ENCODE measurements at places on chromosomes 4 and X. TPM values are rescaled to one million over a fixed set of nuclear protein-coding genes. Genes with fewer than 3 reads are reported as not detected.

DNA sequence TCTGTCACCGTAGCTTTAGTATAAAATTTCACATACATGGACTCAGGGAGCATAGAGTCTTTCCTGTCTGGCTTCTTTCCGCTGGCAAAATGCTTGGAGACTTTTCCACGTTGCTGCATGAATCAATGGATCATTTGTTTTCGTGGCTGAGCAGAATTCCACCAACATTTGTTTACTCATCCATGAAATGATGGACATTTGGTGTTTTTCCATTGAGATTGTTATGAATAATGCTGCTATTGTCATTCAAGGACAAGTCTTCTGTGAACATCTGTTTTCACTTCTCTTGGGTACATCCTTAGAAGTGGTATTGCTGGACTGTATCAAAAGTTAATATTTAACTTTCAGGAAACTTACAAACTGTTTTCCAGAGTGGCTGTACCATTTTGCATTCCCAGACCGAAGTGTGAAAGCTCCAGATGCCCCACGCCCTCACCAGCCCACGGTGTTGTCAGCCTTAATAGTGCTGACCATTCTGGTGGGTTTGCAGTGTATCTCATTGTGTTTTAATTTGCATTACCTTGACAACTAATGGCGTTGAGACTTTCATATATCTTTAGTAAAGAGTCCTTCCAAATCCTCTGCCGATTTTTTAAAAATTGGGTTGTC is 5.8 kb upstream of the TMEM271 start:
- DNase-seq = no peak

GRCh38 chr4:5009796-5010195 is 9.5 kb downstream of the CYTL1 start:
- DNase-seq = no peak

DNA sequence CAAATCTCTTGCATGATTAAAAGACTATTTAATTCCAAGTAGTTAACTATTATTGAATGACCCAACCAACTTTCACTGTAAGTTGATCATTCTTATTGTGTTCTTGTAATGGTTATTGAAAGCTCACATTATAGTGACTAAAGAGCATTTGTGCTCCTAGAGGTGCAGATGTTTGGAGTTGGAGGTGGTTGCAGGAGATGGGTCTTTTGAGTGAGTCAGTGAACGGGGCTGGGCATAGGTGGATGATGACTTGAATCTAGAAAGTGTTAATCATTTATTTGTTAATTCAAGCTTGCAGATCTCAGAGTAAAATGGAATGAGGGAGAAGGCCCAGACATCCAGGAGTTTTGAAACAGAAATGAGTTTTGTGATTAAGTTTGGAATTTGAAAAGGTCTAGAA is 13.7 kb downstream of the NWD2 start:
- no peak for DNase-seq

The TRIML2 gene
- not detected for total RNA-seq

Data from stomach (tissue), 19 donors.